Natural killer cell (primary cell): ENCODE measurements at places on chromosomes 2 and 18. TPM values are rescaled to one million over a fixed set of nuclear protein-coding genes. Genes with fewer than 3 reads are reported as not detected.

SH2D6 gene
- total RNA-seq = not detected

RTP5 gene
- total RNA-seq = 0.47 TPM

LHCGR gene
- not detected for total RNA-seq

IL36RN gene
- total RNA-seq = not detected

- DNase-seq = no peak
- H3K36me3 ChIP-seq = no peaks in the 10 kb centered on the region
- no peaks in the 10 kb centered on the region for H3K27me3 ChIP-seq
- H3K27ac ChIP-seq = no peak overlapping the region
These were observed 415.0 kb upstream of the NRP2 start for GRCh38 chr2:205267323-205267722.
